ENCODE measurements at places on chromosomes 12 and 14.

- DNase-seq = no peak
Observed at GRCh38 chr14:22594156-22594716, 3.9 kb upstream of the ABHD4 start.

DNA sequence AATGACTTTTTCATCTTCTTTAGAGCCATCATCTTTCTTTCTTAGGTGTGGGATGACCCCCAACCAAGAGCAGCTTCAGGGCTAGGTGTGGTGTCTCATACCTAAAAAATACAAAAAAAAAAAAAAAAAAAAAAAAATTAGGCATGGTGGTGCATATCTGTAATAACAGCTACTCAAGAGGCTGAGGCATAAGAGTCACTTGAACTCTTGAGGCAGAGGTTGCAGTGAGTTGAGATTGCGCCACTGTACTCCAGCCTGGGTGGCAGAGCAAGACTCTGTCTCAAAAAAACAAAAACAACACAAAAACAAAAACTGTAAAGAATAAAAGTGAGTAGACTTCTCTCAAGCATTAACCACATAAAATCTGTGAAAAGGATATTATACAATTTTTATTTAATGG, 8.0 kb upstream of the ATF7IP start:
- DNase-seq = no peak

DNA sequence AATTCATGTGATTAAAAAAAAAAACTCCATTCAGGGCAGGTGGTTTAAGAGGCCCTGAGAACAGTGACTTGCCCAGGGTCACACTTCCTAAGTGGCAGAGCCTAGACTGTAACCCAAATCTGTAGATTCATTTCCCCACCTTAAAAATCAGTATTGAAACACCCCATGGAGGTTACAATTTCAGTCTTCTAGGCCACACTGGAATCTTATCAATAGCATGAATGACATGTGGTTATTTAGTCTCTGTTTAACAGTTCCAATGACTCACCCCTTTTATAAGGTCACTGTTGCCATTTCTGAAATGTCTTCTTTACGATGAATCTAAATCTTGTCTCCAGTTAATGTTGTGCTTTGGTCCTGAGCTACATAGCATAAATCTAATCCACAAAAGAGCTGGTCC, 262.3 kb upstream of the GRIP1 start:
- DNase-seq = no peak

DNA sequence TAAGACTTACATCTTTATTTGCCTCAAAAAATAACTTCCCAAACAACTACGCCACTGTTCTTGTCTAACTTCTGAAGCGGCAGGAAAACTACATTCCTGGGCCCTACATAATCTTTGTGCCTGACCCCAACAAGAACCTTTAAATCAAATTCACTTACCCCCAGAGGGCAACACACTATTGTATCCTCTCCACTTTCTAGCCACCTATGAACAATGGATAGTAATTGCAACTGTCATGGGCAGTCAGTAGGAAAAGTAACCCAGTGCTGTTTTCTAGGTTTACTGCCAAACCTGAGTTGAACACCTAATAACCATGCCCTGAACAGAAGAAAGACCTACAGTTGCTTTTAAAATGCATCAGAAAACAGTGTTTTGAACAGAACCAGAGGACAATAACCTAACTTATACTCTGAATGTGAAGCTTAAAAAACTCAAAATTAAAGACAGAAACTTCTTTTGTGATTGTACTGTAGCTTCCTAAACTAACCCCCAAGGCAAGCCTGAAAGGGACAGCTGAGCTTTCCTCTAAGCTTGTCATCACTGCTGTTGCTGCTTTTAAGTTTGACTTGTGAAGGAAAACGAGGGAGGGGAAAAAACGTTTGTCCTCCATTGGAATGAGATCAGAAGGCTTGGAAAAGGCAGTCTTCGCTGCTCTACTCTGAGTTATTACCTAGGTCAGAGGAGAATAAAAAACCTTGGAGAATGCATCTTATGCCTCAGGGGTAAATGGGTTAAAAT, 195.7 kb downstream of the SOX5 start:
- DNase-seq = no peak

GRCh38 chr12:79162948-79163347, 298.4 kb downstream of the SYT1 start:
- no peak for DNase-seq

DNA sequence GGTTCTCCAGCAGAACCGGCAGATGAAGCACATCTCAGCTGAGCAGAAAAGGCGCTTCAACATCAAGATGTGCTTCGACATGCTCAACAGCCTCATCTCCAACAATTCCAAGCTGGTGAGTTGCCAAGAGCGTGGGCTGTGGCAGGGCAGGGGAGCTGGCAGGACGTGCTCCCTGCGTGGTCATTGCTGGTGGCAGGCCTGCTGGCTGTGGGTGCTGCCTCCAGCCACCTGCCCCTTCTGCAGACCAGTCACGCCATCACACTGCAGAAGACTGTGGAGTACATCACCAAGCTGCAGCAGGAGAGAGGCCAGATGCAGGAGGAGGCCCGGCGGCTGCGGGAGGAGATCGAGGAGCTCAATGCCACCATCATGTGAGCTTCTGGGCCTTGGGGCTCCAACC, 35.8 kb downstream of the IL31 start:
- DNase-seq = no peak
